ENCODE measurements at places on chromosomes 6 and 20. TPM values are rescaled to one million over a fixed set of nuclear protein-coding genes. Genes with fewer than 3 reads are reported as not detected.

GRCh38 chr6:70842541-70842940 is 114.3 kb downstream of the B3GAT2 start:
- no peak for DNase-seq

The GABBR1 gene
- 5.9 TPM for total RNA-seq

- DNase-seq: no peak
These were observed 7.3 kb upstream of the PCMTD2 start for GRCh38 chr20:64247970-64248841.

- peak; percentile 99 for DNase-seq
These were observed 90.8 kb downstream of the THBS2 start for GRCh38 chr6:169162752-169163407.

DNA sequence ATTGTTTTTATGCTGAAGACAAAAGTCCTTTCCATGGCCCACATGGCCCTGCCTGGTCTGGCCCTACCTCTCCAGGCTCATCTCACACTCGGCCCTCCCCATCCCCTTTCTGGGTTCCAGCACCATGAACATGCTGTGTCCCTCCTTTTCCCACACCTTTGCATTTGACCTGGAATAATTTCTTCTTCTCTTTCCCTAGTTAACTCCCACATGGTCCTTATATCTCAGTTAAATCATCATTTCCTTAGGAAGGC is 38.9 kb downstream of the PIGU start:
- no peak for DNase-seq

DNA sequence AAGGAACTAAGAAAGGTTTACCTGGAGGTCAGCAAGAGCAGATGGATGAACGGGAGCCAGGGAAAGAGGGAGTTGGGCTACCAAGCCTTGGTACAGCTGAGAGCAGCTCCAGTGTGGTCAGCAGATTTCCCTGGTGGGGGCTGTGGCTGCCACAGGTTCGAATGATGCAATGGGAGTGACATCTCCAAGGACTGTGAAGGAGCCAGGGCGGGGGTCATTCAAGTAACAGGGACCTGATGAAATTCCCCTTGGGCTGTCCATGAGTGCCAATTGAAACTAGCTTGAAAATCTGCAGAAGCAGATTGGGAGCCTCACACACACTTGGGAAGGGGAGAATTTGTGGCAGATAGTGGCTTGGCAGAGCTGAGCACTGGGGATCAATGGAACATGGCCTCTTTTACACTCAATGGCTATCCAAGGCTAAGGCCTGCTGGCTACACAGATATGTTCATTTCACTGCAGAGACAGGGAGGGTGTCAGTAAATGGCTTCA is 247.0 kb upstream of the ECI2 start:
- no peak for DNase-seq

DNA sequence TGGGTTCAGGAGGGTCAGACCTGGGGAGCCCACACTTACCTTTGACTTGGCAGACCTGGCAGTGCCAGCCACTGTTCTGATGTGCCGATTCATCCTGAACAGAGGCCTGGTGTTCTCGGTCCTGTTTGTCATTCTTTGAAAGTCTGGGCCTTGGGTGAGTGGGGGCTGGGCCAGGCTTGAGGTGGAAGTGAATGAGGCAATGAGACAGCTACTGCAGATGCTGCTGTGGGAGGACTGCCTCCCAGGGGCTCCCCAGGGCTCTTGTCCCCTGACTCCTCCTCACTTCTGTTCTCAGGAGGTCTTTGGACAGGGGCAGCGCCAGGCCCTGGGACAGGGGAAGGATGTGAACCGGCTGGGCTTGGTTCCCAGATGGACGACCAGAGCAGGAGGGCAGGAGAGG is 5.6 kb upstream of the TREML4 start:
- no peak for DNase-seq

DNA sequence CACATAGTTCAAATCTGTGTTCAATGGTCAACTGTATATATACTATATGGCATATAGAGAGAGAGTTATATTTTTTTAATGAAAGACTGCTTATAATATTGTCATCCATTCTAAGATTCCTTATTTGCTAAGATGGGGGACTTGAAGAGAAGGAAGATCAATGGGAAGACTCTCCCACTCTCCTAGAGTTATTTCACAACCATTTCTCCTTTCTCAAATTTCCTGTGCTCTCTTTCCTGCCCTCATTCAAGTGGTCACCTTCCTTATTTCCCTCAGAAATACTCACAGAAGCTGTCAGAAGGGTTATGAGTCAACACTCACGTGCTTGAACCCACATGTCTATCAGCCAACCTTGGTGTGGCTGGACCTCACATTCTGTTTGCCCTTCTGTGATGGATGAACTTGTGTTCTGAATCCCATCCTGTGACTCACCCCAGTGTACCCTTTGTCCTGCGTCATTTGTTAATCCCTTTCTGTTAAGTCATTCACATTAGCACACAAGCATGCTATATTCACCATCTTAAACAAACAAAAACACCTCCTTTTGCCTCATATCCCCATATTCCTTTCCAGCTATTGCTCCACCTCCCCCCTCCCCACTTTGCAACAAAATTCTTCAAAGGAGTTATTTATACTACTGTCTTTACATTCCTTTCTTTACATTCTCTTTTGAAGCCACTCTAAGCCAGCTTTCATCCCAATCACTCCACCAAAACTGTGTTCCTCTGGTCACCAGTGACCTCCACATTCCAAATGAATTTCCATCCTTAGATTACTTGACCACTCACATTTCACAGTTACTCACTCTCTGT is 279.3 kb upstream of the TCF21 start:
- DNase-seq: peak; percentile 100

- peak; percentile 36 for DNase-seq
These were observed 91.0 kb downstream of the GFRA4 start for GRCh38 chr20:3572151-3572550.

DNA sequence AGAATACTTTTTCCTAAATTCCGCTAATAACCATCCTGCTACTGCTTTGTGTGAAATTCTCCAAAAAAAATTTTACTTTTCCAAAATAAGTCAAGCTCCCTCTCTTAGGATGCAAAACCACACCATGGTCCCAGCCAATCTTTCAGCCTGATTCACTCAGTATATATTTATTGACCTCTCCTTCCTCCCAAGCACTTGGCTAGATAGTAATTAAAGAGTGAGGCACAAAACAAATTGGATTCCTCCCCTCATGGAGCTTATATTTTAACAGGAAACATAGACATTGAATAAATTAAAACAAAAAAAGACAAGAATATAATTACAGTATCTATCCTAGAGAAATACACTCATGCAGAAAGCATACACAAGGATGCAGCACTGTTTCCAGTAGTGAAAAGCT is 9.0 kb upstream of the ZNF217 start:
- no peak for DNase-seq

DNA sequence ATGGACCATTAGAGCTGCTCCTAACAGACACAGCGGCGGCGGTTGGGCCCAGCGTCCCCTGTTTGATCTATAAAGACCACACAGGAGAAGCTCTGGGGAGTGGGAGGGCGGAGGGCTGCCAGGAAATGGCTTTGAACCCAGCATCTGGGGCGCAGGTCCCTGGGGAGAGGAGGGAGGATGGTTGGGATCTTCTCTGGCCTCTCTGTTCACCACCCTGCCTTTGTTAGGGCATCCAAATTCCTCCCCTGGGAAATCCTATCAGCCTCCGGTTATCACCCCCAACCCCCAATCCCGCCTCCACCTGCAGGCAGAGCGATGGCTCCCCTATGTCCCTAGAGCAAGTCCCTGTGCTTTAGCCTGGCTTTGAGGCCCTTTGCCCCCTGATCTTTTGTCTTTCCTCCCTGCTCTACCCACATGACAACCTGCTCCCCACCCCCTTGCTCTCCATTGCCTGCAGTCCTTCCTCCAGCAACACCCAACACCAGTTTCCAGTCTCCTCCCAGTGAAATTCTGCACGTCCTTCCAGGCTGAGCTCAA is 7.1 kb downstream of the XKR7 start:
- DNase-seq: no peak

DNA sequence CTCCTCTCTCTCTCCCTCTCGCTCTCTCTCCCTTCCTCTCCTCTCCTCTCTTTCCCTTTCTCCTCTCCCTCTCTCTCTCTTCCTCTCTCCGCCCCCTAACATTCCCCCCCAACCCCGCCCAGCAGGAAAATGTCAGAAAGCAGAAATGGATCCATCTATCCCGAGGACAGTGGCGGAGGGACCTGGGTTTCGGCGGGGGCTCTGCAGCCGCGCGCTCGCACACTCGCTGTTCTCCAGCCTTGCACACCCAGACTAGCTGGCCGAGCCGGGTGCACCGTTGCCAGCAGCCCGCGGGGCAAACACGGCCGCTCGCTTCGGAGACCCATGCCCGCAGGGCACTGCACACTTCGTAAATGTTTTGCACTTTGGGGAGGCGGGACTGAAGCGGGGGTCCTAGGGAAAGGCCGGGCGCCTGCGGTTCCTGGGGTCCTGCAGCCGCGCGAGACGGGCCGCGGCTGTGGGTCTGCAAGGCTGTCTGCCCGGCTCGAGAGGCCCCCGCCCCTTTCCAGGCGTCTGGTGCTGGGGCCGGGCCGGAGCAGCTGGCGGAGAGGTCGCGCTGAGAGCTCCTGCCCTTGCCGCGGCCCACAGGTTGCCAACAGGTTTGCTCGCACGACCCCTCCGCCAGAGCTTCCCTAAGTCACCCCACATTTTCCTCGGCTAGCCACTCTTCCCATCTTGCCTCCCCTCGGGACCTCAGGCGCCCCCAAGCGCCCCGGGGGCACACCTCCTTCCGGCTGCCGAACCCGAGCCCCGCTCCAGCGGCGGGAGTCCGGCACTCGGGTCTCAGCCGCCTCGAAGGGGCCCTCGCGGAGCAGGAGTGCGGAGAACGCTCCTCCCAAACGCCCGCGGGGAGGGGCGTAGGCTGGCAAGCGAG is 818 bp upstream of the MDGA1 start:
- peak; percentile 31 for DNase-seq

DNA sequence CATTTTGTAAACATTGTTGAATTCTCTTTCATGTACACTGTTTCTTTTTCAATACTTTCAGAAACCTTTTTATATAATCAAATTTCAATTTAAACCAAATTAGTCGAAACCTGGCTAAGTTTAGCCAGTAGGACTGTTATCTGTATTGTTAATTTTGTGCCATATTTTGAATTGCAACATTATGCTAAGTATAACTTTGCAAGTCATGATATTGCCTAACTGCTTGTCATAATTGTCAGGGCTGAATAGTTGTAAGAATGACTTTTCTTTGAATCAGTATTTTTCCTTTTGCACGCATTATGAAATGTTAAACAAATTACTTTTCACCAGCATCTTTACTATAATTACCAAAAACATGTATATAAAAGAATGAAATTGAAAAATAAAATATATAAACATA is 82.7 kb downstream of the SAMD3 start:
- DNase-seq: peak; percentile 28

GRCh38 chr6:43254138-43254817 is 11.0 kb downstream of the TTBK1 start:
- peak; percentile 41 for DNase-seq

DNA sequence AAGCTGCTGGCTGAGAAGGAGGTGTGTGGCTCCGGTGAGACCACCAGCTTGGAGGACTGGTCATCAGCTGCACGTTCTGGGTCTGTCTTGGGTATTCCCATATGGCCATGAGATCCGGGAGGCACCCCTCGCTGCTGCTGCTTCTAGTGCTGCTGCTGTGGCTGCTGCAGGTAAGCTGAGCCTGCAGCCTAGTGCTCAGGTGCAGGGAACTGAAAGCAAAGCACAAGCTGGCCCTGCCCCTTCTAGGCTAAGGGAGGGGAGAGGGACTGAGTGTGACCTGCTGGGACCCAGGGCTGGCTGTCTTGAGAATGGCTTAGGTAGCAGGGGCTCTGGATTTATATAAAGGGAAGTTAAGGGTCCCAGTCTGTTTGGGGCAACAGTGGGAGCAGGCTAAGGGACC is 403 bp downstream of the CDH26 start:
- no peak for DNase-seq

DNA sequence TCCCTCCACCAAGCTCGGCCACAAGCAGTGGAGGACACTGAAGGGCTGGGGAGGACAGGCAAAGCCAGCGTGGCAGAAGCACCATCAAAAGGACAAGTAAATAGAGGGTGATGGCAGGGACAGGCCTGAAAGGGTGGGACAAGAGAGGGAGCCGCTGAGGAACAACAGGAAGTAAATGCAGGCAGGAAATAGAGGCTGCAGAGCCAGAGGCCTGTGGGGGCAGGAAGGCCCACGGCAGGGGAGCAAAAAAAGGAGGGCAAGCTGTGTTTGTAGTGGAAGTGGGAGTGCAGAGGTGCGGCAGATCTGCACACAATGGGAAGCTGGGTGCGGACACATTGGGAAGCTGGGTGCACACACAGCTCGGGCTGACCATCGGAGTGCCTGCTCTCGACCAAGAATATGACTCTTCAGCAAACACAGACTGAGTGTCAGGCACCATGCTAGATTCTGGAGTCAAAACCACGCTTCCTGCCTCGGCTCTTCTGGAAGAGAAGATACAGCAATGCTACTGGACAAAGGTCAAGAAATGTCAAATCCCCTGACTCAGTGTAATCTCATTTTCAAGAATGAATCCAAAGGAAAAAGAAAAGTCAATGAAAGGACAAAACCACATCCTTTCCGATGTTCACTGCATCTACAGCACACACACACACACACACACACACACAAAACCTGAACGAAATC is 40.4 kb upstream of the RAB22A start:
- peak; percentile 46 for DNase-seq

DNA sequence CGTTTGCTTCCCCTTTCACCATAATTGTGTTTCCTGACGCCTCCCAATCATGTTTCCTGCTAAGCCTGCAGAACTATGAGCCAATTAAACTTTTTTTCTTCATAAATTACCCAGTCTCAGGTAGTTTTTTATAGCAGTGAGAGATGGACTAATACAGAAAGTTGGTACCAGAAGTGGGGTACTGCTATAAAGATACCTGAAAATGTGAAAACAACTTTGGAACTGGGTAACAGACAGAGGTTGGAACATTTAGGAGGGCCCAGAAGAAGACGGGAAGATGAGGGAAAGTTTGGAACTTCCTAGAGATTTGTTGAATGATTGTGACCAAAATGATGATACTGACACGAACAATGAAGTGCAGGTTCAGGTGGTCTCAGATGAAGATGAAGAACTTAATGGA is 1058.6 kb upstream of the CITED2 start:
- DNase-seq: no peak

DNA sequence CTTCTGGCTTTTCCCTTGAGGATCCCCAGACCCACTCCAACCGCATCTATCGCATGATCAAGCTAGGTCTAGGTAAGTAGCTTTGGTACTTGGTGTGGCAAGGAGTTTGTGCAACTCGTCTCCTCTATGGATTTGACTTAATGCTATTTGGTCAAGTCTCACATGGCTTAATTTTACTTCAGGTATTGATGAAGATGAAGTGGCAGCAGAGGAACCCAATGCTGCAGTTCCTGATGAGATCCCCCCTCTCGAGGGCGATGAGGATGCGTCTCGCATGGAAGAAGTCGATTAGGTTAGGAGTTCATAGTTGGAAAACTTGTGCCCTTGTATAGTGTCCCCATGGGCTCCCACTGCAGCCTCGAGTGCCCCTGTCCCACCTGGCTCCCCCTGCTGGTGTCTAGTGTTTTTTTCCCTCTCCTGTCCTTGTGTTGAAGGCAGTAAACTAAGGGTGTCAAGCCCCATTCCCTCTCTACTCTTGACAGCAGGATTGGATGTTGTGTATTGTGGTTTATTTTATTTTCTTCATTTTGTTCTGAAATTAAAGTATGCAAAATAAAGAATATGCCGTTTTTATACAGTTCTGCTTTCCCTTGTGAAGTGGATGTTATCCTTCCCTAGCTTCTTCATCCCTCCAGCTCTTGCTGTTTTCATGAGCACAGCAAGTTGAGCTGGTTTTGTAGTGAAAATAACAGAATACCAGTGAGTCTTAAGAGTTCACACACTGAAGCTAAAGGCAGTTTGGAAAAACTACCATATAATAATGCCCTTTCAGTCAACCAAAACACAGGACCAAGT is 3.8 kb downstream of the SLC35B2 start:
- DNase-seq: no peak
